ENCODE measurements at places on chromosomes 11 and 22.
A peak's percentile ranks its signal among the peaks of the same experiment; 100 is the strongest.

DNA sequence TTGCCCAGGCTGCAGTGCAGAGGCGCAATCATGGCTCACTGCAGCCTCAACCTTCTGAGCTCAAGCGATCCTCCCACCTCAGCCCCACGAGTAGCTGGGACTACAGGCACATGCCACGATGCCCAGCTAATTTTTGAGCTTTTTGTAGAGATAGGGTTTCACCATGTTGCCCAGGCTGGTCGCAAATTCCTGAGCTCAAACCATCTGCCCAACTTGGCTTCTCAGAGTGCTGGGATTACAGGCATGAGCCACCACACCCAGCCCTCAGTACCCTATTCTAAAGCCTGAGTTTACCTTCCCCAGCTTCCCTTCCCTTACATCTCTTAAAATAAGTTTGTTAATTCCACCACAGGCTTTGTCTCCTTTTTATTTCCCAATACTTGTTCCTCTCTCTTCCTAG is 59.1 kb downstream of the AMBRA1 start:
- no peak for DNase-seq

DNA sequence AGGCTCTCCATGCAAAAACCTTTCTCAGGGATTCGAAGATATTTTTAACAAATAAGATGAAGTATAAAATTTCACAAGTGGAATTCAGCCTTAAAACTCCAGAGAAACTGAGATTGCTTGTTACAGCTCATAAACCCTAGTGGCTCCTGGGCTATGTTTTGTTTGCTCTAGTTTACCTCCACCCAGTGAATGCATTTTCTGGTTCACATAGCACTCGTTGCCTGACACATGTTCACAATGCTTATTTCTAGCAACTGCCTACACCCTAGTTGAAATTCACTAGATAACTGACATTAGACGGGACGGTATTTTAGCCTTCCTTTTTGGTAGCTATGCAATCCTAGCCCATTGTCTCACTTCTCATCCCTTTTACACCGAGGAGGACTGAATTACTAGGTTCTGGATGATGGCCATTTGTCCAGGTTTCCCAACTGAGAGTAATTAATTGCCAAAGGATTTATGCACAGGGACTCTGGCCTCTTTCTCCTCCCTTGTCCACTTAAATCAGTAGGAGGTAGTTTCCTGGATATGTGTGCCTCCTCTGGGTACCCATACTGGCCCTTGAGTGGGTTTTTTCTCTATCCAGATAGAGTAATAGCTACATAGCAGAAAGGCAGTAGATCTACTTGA is 951.6 kb downstream of the DLG2 start:
- DNase-seq = no peak

DNA sequence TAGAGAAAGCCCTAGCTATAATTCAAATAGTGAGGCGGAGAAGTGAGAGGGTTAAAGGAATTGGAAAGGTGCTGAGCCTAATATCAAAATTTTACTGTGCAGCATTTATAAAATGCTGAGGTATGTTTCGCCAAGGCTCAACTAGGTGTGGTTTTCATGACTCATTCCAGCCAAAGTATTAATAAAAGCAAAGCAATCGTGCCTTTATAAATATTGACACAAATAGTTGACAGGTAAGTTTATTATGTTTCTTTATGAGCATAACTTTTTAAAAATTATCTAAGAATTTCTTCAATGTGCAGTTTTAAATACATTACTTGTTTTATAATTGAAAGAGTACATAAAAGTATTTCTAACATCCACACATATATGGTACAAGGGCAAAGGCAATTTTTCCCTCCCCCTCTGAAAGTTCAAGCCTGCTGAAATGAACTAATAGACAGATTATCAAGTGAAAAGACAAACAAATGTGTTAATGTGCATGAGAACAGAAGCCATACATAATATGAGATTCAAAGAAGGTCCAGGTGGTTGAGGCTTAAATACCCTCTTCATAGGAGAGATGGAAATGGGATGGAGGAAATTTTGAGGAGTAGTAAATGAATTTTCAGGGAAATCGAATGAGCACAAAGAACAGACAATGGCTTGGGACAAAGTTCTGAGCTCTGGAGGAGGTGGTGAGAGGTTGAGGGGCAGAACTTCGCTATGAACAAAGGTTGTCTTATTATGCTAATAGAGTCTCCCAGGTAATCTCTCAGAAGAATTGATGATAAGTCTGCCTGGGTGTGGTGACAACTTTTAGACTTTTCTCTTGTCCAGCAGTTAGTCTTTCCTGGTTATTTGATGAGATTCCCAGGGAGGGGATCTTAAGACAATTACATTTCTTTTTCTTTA is 326.5 kb downstream of the BUD13 start:
- DNase-seq = no peak

GRCh38 chr11:92850296-92850826 is 119.1 kb upstream of the MTNR1B start:
- DNase-seq = no peak

DNA sequence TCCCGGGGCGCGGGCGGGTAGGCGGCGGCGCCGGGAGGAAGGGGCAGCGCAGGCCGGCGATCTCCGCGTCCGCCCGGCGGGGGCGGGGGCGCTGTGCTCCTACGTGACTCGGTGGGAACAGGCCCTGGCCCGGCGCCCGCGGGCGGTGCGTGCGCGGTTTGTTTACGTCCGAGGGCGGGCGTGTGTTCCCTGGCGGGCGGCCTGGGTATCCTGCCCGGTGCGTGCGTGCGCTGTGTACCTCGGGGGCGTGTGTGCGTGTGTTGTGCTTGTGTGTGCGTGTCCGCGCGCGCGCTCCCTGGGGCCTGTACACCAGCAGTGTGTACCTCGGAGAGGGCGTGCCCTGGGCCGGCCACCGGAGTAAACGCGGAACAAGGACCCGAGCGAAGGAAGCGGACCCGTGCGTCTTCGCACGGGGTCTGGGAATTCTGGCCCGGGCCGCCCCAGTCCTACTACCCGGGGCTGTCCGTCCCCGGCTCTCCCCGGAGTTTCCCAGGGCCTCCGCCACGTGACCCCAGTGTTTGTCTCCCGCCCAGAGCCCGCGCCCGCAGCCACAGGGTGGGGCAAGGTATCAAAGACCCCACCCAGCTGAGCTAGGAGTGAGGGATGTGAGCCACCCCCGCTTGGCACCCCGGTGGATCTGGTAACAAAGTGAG is 769 bp downstream of the MAFF start:
- DNase-seq = peak; percentile 87

- no peak for DNase-seq
Measured at GRCh38 chr22:50416996-50417395, 57.8 kb downstream of the SBF1 start.

GRCh38 chr11:97990162-97990920 is 1030.4 kb upstream of the CNTN5 start:
- DNase-seq = peak; percentile 71

DNA sequence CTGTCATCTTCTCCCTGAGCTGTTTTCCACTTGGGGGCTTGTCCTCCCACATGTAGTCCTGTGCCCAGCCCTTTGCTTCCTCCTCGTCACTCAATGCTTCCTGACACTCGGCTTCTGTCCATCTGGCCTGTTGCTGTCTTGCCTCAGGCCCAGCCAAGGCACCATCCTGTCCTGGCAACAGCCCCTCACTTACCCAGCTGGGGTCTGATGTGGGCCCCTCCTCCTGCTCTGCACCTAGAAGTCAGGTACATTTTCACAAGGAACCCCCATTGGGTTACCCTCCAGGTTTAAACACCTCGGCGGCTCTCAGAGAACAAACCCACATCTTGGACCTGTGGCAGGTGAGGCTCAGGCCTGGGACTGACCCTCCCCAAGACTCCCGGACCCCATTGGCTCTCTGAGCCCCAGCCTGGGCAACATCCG is 784.8 kb downstream of the TBC1D22A start:
- no peak for DNase-seq

- no peak for DNase-seq
Measured at GRCh38 chr11:123325533-123325932, 104.5 kb upstream of the GRAMD1B start.

DNA sequence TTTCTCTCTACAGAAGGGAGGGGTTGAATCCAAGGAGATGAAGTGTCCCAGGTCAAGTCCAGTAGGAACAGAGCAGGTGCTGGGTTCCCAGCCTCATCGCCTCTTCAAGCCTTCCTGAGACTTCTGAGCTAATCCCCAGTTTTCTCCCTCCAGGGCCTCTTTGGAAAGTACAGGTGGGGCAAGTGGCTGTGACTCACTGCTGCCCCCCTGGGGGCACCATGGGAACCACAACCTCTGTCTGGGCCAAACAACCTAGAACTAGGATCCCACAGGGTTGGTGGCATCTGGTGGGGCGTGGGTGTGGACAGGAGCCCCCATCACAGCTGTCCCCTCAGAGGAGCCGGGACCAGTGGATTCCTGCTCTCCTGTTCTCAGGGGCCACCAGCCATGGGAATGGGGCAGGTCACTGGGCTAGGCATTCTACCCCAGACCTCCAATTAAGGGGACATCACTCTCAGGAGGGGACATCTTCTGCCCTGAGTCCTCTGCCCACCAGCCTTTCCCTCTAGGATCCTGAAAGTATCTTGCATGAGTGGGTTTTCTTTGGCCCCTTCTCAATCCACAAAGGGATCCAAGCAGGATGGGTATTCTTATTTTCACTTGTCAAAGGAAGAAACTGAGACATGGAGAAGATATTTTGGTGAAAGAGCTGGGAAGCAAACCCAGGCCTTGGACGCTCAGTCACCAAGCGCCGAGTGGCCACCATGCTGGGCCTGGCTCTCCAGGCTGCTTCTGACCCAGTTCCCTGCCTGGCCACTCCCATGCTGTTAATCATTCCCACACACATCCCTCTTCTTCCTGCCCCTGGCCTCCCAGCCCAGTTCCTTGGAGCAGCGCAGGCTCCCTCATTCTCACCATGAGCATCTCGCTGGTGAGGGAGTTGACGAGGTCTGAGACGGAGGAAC is 23.8 kb downstream of the LRRC10B start:
- peak; percentile 28 for DNase-seq

- no peak for DNase-seq
Measured at GRCh38 chr11:21807350-21807749, 385.5 kb upstream of the ANO5 start.

DNA sequence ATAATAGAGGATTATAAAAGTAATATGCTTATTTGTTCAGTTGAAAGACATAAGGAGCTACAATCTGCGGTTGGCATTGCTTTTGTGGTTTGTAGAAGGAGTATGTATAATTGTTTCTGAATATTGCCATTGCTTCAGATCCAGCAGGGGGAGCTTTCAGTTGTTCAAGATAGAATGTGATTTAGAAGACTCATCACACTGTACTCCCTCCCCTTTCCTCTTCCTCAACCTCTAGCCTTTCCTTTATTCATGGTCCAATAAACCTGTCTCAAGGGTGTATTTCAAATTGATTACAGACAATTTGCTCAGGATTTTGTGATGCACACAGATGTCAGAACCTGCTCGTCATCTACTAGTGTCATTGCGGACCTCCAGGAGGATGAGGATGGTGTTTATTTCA is 9.8 kb downstream of the PRMT3 start:
- peak; percentile 66 for DNase-seq

DNA sequence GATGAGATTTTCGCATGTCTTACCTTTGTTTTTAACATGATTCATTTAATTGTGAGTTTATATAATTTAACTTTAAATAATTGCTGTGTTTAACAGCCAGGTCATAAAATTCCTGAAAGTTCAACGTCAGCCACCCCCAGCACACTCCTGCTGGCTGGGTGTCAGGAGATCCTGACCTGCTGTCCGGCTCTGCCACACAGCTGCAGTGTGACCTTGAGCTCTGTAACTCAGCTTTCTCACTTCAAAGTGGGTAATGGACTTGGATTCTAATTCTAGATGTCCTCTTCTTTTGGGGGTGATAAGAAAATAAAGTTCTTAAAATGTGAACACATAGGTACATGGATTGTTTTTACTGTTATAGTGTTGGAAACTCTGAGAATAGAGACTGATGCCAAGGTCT is 10.9 kb downstream of the VPS26B start:
- DNase-seq = no peak

- peak; percentile 62 for DNase-seq
Measured at GRCh38 chr11:124069429-124070401, 28.6 kb upstream of the OR10G7 start.

- DNase-seq = no peak
Measured at GRCh38 chr11:117993988-117994745, 8.0 kb downstream of the IL10RA start.

DNA sequence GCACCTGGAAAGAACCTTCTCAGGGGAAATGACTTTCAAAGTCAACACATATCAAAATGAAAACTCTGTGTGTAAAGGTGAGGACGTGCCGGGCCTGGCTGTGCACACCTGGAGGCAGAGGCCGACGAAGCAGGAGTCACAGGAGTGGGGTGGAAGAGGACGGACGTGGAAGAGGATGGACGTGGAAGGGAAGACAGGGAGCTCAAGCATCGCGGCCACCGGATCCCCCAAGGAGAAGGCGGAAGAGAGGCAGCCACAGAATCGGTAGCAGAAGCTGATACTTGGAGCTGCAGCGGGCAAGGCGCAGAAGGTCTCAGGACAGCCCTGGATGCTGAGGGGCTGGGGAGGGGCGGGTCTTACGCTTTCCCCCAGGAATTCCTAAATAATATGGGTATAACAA is 519.8 kb downstream of the BRD1 start:
- DNase-seq = no peak

- DNase-seq = no peak
Measured at GRCh38 chr22:30743257-30744020, 48.8 kb downstream of the OSBP2 start.

DNA sequence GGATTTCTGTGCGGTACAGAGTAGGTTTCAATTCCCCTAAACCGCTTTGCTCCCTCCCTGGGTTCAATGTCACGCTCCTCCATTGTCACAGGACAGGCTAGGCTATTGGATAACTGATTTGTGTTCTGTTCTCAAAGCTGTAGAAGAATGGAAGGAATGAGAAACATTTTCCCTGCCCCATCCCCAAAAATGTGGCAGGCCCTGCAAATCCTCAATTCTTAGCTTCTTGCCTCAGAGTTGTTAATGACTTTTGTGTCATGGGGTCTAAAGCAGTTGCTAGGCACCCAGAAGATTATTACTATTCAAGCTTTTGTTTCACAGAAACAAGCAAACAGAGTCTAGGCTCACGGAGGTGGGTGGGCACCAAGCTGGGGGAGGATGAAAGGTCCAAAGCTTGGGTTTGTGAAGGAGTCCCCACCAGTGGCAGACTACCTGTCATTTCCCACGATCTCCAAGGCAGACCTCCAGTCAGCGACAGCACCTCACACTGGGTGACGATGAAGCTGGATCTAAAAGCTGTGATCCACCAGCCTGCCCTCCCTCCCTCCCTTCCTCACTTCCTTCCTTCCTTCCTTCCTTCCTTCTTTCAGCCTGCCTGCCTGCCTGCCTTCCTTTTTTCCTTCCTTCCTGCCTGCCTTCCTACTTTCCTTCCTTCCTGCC is 1080.2 kb downstream of the OPCML start:
- DNase-seq = peak; percentile 22

- DNase-seq = no peak
Measured at GRCh38 chr11:10580623-10581022, 12.2 kb upstream of the LYVE1 start.

DNA sequence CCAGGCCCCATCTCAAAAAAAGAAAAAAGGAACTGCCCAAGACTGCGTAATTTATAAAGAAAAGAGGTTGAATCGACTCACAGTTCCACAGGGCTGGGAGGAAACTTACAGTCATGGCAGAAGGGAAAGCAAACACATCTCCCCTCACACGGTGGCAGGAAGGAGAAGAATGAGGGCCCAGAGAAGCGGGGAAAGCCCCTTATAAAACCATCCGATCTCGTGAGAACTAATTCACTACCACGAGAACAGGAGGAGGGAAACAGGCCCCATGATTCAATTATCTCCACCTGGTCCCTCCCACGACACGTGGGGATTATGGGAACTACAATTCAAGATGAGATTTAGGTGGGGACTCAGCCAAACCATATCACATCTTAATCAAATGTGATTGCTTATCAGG is 82.2 kb downstream of the BUD13 start:
- DNase-seq = no peak

GRCh38 chr11:35144806-35145205 is 5.8 kb downstream of the CD44 start:
- DNase-seq = no peak

GRCh38 chr11:16788141-16789062 is 50.0 kb downstream of the C11orf58 start:
- DNase-seq = peak; percentile 65

Measured in EH (cell line).